ENCODE measurements at places on chromosomes 5 and 9. TPM values are rescaled to one million over a fixed set of nuclear protein-coding genes. Genes with fewer than 3 reads are reported as not detected.

- DNase-seq = no peak
- peaks cover 2% of the 10 kb centered on the region for H3K27me3 ChIP-seq
- H3K36me3 ChIP-seq = no peaks in the 10 kb centered on the region
Measured at GRCh38 chr5:8241558-8241957, 372.6 kb downstream of the MTRR start.

- H3K36me3 ChIP-seq = no peaks in the 10 kb centered on the region
- H3K27me3 ChIP-seq = no peaks in the 10 kb centered on the region
- peaks cover 56% of the 10 kb centered on the region for H3K4me1 ChIP-seq
- no peak overlapping the region for H3K4me3 ChIP-seq
Measured at GRCh38 chr9:136614967-136615623, 47.6 kb upstream of the EGFL7 start.

Gene ADAMTSL2
- polyA plus RNA-seq = 5.0 TPM

DNA sequence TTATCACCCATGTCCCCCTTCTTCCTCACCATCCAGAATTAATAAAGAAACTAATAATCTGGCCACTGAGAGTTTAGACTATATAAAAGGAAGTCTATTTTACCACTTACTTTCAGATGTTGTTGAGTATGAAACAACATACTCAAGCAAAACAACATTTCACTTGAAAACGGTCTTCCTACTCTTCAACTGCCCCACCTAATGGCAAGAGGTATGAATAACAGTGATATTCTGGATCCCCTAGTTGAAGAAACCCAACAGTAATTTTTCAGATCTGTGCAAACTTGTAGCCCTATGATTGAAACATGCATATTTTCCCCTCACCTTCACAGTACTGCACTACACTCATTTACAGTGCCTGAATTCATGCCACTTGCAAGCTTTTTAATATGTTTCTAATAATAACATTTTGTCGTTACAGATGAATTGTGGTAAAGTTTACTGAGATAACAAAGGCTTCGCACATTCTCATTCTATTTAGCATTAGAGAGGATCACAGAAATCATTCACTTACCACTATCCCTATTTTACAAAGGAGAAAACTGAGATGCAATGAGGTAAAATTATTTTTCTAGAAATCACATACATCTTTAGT, 267.9 kb upstream of the PDE4D start:
- peak; percentile 15 for DNase-seq
- no peak overlapping the region for H3K4me3 ChIP-seq
- no peaks in the 10 kb centered on the region for H3K27me3 ChIP-seq
- H3K27ac ChIP-seq = no peak overlapping the region
- H3K36me3 ChIP-seq = no peaks in the 10 kb centered on the region

DNA sequence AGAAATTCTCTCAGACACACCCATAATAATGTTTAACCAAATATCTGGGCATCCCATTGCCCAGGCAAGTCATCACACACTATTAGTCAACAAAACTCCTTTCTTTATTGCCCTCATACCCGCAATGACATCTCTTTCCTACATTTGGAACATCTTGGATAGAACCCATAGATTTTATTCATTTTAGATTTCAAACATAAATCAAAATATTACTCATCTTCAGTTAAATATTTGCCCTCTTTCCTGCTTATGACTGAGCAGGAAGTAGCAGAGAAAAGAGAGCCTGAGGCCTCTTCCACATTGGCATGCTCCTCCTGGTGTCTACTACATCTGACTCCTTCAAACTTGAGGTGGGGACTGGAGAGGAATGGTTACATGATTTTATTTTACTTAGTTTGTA, 592.0 kb downstream of the CHSY3 start:
- no peak overlapping the region for H3K4me3 ChIP-seq
- no peaks in the 10 kb centered on the region for H3K27me3 ChIP-seq

DNA sequence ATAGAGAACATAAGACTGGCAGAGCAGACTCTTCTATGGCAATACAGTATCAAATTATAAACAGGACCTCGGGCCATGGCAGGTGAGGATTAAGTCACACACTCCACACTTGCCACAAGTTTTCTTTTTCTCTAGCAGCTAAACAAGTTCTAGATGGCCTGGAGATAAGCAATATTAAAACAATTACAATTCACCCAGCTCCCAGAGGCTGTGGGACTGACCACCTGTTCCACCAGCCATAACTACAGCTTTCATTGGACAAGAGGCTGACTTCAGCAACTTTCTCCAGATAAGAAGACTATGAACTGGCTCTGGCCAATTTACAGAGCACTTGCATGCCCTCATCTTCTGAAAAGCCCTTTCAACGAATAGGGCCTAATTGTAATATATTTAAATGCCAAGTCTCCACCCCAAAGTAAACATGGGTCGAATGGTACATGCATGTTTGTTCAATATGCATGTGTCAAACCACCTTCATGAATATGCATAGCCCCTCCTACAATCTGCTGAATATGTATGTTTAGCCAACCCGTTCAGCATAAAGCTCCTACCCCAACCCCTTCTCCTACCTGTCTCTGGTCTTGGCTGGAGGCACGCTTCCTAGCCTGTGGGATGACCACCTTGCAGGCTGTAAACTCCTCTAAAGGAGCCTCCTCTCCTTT, 6.1 kb upstream of the CFAP157 start:
- H3K36me3 ChIP-seq = no peaks in the 10 kb centered on the region
- peak overlapping the region; percentile 69 for H3K27ac ChIP-seq
- H3K27me3 ChIP-seq = no peaks in the 10 kb centered on the region
- H3K4me3 ChIP-seq = no peak overlapping the region

GRCh38 chr9:126624912-126625311, 11.2 kb downstream of the LMX1B start:
- H3K4me1 ChIP-seq = peaks cover 22% of the 10 kb centered on the region
- H3K27ac ChIP-seq = no peak overlapping the region
- H3K36me3 ChIP-seq = no peaks in the 10 kb centered on the region

Gene MXD3
- polyA plus RNA-seq = 33.4 TPM

DNA sequence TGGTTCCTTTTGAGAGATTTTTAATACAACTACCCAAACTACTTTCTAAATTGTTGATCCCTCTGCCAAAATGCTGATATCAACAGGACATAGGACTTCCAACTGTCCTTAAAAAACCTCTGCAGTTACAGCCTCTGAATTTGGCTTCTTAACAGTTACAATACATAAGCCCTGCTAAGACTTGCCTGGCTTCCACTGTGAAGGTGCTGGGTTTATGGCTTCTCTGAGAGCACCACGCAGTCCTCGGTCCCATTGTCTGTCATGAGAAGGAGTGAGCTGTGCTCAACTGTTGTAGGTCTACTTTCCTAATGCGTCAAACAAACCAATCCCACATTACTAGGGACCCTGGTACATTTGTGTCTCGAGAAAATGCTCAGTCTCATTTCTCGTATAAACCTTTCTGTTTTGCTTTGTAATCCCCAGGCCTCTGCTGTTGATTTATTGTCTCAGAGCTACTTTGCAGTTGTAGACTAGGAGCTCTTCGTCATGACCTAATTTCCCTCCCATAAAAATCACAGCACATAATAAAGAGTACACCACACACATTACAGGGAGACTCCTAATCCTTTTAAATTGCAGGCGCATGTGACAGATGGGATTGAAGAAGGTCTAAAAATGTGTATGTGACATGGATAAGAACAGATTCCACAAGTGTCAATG, 274.9 kb downstream of the NR3C1 start:
- no peak overlapping the region for H3K4me3 ChIP-seq
- peak overlapping the region; percentile 40 for H3K27ac ChIP-seq
- DNase-seq = no peak

- H3K4me1 ChIP-seq = peaks cover 12% of the 10 kb centered on the region
- peaks cover 25% of the 10 kb centered on the region for H3K27me3 ChIP-seq
- no peak for DNase-seq
- no peak overlapping the region for H3K4me3 ChIP-seq
Measured at GRCh38 chr5:174316326-174316725, 270.8 kb downstream of the NSG2 start.

DNA sequence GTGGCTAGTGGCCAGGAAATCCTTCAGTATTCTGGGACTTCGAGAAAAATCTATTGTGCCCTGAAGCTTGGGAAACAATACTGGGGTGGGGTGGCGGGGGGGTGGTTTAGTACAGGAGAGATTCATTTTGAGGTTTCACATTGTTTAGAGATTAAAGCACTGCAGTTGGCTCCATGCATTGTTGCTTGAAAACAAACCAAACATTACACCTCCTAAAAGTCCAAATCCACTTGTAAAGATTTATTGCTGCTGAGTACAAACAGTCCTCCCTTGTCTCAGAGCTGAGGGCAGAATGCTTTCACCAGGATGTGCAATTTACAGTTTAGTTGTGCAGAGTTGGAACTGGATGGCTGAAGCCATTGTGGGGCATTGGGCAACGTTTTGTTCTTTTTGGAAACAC, 49.4 kb downstream of the GGTA1 start:
- no peak overlapping the region for H3K27ac ChIP-seq
- H3K27me3 ChIP-seq = no peaks in the 10 kb centered on the region
- no peaks in the 10 kb centered on the region for H3K36me3 ChIP-seq
- peak; percentile 23 for DNase-seq
- no peak overlapping the region for H3K4me3 ChIP-seq
- peaks cover 8% of the 10 kb centered on the region for H3K4me1 ChIP-seq

All from muscle of leg (tissue), 16 donors.